GM23248 (cell line): ENCODE measurements at places on chromosomes 1 and 21. TPM values are rescaled to one million over a fixed set of nuclear protein-coding genes. Genes with fewer than 3 reads are reported as not detected.

DNA sequence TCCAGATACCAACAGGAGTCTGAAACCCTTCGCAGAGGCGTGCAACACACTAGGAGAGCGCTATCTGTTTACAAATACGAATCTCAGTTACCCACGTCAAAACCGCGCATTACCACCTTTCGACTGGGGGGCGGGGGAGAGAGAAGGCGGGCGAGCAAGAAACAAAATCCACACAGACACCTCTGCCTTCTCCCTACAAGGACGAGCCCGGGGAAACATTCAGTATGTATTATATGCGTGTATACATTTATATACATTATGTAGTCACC, 722 bp downstream of the TUT4 start:
- H3K27me3 ChIP-seq, result no peaks in the 10 kb centered on the region
- DNase-seq, result peak; percentile 78
- H3K27ac ChIP-seq, result peak overlapping the region; percentile 50
- no peaks in the 10 kb centered on the region for H3K36me3 ChIP-seq

DNA sequence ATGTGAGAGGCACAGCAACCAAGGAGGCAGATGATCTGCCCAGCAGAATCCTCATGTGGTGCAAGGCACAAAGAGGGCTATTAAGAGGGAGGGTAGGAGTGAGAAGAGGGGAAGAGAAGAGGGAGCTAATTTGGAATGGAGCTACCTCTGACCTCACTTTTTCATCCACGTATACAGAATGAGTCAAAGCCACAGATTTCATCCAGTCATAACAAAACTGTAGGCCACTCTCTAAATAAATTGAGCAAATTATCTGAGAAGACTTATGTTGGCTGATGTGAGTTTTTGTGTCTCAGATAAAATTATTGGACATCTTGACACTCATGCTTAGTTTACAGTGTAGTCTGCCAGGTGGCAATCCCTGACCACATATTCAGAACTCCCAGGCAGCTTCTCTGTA, 325.6 kb downstream of the TTLL7 start:
- H3K4me1 ChIP-seq, result no peaks in the 10 kb centered on the region
- H3K4me3 ChIP-seq, result no peak overlapping the region
- no peaks in the 10 kb centered on the region for H3K27me3 ChIP-seq
- no peaks in the 10 kb centered on the region for H3K36me3 ChIP-seq
- H3K27ac ChIP-seq, result no peak overlapping the region
- DNase-seq, result peak; percentile 24

DNA sequence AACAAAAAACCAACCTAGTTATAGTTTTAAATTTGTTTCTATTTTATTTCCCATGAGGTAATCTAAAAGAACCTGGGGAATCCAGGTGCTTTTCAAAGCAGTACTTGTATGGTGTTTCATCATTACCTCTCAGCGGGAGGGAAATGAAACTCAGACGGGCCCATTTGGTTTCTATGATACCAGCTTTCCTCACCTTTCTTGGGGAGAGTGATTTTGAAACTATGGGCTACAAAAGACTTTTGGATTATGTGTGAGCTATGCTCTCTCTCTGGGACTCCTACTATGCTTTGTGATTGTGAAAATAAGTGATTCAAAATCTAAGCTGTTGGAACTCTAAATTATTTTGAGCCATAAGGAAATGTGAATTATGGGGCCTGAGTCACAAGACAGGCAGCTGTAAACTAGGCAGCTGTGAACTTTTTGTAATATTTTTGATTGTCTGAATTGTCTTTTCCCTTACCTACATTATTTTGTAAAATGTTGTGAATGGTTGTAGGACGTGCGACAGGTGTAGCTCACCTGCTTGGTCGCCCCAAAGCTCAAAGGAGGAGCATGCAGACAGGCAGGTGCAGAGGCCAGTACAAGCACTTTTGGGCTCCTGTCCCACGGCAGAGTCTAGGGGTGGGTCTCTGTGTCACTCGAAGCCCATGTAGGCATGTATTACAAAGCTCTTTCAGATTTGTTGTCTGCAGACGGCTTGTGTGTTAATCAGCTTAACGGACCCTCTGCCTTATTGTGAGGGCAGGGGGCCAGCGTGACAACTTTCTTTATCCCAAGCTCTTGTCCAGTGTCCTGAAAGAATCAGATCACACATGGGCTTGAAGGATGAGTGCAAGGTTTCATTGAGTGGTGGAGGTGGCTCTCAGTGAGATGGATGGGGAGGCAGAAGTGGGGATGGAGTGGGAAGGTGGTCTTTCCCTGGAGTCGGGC, 64.8 kb upstream of the BACH1 start:
- H3K4me3 ChIP-seq, result no peak overlapping the region
- no peaks in the 10 kb centered on the region for H3K27me3 ChIP-seq
- DNase-seq, result no peak
- no peak overlapping the region for H3K27ac ChIP-seq

- H3K36me3 ChIP-seq, result no peaks in the 10 kb centered on the region
- DNase-seq, result peak; percentile 34
- no peaks in the 10 kb centered on the region for H3K27me3 ChIP-seq
- H3K27ac ChIP-seq, result no peak overlapping the region
- H3K4me1 ChIP-seq, result peaks cover 8% of the 10 kb centered on the region; the same call in 1 of the 2 replicates
Observed at GRCh38 chr1:117176579-117176978, 34.1 kb downstream of the VTCN1 start.

GRCh38 chr1:38818175-38818976, 41.2 kb downstream of the RRAGC start:
- DNase-seq, result peak; percentile 38
- no peak overlapping the region for H3K27ac ChIP-seq
- H3K27me3 ChIP-seq, result peaks cover 86% of the 10 kb centered on the region

DNA sequence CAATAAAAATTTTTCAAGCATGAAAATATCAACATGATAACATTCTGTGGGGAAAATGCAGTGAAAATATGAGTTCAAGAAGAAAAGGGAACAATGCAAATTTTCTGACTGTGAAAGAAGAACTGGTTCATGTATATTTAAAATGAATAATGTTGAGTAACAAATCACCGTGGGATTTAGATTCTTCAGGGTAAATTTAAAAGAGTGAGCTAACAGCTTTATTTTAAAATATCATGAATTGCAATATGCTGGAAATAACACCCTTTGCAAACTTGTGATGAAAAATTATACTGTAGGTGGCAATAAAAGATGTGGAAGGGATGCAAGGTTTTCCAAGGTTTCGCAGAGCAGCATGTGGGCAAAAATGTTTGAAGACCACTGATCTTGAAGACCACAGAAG, 13.2 kb upstream of the SSX2IP start:
- no peak overlapping the region for H3K27ac ChIP-seq
- H3K4me1 ChIP-seq, result peaks cover 9% of the 10 kb centered on the region
- no peaks in the 10 kb centered on the region for H3K27me3 ChIP-seq
- no peak overlapping the region for H3K4me3 ChIP-seq
- no peak for DNase-seq

DNA sequence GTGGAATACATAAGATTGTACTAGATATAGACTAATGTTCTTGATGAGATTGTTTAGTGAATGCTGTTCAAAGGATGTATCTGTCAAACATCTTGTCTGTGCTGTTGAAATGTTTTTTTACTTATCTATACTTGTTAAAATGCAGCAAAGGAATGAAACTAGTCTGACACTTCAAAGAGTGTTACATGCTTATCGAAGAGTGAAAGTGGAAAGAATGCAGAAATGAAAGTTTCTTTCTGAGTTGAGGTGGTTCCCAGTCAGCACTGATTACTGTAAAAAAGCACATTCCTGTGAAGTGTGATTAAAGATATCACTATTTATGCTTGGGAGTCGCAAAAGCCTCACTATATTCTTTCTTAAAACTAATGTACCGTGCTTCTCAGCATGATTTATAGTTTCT, 1225.2 kb downstream of the NCAM2 start:
- no peak for DNase-seq
- H3K36me3 ChIP-seq, result no peaks in the 10 kb centered on the region
- no peak overlapping the region for H3K27ac ChIP-seq
- no peaks in the 10 kb centered on the region for H3K27me3 ChIP-seq
- H3K4me3 ChIP-seq, result no peak overlapping the region
- no peaks in the 10 kb centered on the region for H3K4me1 ChIP-seq

GRCh38 chr1:51644533-51645197, 27.8 kb downstream of the OSBPL9 start:
- no peaks in the 10 kb centered on the region for H3K36me3 ChIP-seq
- peak overlapping the region; percentile 73 for H3K27ac ChIP-seq
- peak; percentile 88 for DNase-seq
- H3K4me1 ChIP-seq, result peaks cover 61% of the 10 kb centered on the region

DNA sequence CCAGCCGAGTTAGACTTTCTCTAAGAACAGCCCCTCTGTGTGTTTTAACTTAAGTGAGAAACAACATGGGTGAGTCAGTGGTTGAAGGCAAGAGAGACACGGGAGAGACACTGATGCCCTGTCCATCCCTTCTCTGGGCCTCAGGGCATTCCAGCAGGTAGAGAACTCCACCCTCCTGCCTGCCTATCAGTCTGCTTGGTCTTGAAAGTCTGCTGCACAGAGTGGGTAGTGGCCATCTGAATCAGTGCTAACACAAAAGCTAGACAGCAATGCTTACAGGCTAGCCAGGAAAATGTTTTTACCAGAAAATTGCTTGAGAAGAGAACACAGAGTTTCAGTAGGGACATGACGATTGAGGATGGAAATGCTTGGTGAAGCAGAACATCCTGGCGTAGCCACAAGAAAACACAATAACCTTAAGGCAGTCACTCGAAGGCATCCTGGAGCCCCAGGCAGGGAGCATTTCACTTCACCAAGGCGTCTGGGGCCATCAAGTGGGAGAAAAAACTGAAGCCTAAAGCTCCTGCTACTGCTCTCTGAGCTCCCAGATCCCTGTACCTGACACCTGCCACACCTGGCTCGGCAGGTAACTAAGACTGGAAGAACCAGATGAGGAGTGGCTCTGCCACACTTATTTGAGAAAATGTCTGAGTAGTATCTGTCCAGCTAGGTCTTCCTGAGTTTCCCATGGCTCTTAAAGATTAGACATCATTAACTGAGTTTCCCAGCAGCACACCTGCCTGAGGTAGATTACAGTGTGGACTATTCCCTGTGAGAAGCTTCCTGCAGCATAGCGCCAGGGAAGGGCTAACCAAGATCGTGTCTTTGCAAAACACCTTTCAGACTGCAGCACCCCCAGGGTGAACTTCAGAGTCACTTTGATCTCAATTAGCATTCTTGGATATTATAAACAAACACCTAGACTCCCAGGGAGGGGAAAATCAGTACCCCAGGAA, 18.1 kb upstream of the LBR start:
- H3K36me3 ChIP-seq, result no peaks in the 10 kb centered on the region
- H3K4me3 ChIP-seq, result no peak overlapping the region
- no peak for DNase-seq
- no peak overlapping the region for H3K27ac ChIP-seq
- H3K4me1 ChIP-seq, result peaks cover 6% of the 10 kb centered on the region; the same call in 1 of the 2 replicates

DNA sequence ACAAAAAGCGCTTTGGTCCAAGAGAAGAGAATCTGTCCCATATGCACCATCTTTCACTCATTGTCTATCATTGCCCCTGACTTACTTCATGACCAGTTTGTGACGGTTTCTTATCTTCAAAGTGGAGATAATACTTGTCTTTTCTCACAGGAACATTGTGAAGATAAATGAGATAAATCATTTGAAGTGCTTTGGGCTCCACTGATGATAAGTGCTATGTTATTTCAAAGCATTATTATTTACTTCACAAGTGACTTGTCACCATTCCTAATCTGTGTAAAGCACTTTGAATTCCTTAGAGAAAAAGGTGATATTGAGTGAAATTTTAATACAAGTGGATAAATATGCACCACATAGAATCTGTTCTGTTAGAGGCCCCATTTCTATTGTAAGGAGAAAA, 731.6 kb upstream of the PTBP2 start:
- H3K4me3 ChIP-seq, result no peak overlapping the region
- no peaks in the 10 kb centered on the region for H3K4me1 ChIP-seq
- DNase-seq, result no peak
- H3K27ac ChIP-seq, result no peak overlapping the region

DNA sequence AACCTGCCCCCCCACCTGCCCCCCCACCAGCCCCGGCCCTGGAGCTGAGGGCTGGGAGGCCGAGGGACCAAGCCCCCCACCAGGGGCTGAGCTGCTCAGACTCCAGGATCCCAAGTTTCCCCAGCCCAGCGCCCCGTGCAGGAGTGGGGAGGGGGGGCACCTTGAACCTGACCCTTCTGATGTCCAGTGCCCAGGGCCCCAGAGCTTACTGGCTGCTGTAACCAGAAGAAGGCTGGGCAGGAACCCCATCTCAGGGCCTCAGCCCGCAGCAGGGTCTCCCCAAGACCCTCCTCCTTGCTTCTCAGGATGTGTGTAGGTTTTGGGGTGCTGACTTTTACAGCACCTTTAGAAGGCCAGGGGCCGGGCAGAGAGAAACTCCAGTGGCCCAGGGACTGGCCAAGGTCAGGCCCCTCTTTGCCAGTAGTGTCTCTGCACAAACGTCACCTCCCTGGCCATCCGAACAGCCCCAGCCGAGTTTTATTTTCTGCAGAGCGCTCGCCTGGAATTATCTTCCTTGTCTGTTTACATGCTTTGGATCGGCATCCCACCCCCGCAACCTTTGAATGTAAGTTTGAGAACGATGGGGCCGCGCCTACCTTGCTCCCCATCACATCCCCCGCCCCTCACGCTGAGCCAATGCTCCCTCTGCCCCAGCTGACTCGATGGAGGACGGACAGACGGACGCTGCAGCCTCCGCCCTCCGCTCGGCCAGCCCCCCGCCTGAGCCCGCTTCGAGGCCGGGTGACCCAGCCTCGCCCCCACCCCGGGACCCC, 70.1 kb upstream of the CASZ1 start:
- DNase-seq, result peak; percentile 69
- H3K4me1 ChIP-seq, result no peaks in the 10 kb centered on the region
- no peaks in the 10 kb centered on the region for H3K36me3 ChIP-seq
- no peak overlapping the region for H3K27ac ChIP-seq

- H3K4me3 ChIP-seq, result peak overlapping the region; percentile 56
- peak overlapping the region; percentile 25 for H3K27ac ChIP-seq
- no peaks in the 10 kb centered on the region for H3K36me3 ChIP-seq
- no peaks in the 10 kb centered on the region for H3K27me3 ChIP-seq
- DNase-seq, result peak; percentile 92
Observed at GRCh38 chr1:61184040-61184713, 101.8 kb downstream of the NFIA start.

DNA sequence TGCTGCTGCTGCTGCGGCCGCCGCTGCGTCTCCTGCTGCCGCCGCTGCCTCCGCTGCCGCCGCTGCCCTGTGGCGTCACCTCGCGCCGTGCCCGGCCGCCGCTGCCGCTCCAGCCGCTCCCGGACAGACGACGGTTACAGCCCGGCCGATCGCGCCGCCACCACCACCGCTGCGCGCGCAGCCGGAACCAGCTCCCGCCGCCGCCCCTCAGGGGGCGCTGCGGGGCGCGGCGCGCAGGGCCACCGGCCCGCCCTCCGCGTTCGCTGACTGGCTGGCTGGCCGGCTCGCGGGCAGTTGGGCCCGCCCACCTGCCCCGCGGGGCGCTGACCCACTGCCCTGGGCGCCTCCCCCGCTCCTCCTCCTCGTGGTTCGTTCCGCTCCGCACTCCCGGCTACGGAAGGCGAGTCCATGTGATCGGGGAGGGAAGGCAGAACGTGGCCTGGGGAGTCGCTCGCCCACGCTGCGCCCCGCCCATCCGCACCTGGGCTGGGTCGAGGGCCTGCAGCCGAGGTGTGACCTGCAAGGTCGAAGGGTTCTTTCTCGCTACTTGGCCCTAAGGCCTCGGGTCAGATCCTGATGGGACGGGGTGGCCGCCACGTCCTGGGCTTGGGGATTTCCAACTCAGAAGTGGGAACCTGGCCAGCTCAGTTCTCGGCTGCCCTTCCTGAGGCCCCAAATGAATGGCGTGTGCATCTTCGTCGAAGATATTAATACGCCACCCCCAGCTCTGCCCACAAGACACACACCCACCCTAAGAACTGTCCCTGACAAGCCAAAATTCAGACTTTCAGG, at the start of gene PTP4A2:
Gene PTP4A2, minus strand, starts transcription at position 185 of the 792 bp plus-strand sequence. CDS start 19,303 bp downstream, outside the sequence.
- DNase-seq, result peak; percentile 96
- H3K4me3 ChIP-seq, result peak within 1 kb of the TSS; percentile 96
- H3K27me3 ChIP-seq, result no peaks in the 10 kb centered on the region

The BEST4 gene
- 0.32 and 0.76 TPM in 2 replicates for total RNA-seq

The TIPRL gene
- total RNA-seq, result 32.9 and 36.6 TPM in 2 replicates

The F5 gene
- total RNA-seq, result not detected in 2 replicates

The AK4 gene
- total RNA-seq, result 49.1 and 65.4 TPM in 2 replicates

The FAM72D gene
- 0.43 and 1.1 TPM in 2 replicates for total RNA-seq

The PLA2G2F gene
- not detected in 2 replicates for total RNA-seq
